ENCODE measurements at places on chromosomes 13 and 19.

DNA sequence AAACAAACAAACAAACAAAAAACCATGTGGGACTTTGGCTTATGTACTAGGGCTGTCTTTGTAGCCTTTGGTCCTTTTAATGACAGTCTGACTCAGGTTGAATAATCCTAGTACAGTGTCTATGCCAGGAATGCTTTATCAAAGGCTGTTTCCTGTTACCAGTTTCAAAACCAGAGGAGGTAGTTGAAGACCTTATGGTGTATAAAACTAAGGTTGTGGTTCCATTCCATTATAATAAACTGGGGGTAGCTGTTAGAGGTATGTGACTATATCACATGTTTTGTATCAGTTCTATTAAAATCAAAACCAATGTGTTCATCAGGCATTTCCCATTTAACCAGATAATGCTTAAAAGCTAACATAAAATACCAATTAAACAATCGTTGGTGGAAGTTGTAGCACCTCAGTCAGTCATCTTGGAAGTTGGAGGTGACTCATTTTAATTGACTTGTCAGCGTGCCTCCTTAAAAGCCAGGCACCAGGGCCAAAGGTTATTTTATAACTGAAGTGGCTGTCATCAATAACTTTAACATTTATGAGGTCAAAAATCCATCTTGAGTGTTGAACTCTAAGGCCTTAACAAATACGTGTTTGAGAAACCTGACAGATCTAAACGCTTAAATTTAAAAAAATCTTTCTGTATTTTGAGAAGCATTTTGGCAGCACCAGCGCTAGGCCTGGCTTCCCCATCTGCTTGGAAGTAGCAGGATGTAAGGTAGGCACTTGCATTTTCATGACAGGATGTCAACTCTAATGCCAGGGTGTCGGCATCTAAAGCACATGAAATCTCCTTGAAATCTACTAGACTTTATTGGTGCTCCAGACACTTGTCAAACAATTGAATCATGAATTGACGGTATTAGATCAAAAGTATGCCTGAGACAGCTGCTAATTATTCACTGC, 162.5 kb downstream of the LMO7 start:
- no peak for DNase-seq

DNA sequence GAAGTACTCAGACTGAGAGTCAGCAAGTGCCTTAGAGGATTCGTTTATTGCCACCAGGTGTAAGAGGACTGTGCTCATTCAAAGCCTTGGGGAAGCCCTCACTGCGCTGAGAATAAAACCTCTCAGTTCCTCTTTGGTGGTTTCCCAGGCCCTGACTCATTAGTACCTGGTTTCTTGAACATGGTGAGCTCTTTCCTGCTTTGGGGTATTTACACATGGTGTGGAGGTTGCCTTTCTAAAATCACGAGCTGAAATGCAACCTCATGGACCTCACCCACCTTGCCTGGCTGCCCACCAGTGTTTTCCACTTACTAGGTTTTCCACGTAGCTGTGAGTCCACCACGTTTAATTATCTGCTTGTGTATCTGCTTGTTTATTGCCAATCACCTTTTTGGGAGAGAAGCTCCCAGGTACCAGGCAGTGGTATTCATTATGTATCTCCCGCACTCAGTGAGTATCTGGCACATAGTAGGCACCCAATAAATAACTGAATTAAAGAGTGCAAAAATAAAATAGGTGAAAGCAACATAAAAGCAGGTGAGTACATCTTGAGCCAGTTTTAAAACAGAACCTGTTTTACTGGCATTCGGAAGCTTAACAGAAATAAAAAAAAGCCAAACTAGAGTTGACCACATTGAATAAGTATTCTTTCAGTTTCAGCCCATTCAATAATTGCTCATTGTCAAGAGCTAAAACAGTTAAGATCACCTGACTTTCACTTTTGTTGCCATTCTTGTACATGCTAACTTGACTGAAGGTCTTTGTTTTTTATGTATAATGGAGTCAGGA, 533.0 kb downstream of the MYO16 start:
- DNase-seq, result no peak

DNA sequence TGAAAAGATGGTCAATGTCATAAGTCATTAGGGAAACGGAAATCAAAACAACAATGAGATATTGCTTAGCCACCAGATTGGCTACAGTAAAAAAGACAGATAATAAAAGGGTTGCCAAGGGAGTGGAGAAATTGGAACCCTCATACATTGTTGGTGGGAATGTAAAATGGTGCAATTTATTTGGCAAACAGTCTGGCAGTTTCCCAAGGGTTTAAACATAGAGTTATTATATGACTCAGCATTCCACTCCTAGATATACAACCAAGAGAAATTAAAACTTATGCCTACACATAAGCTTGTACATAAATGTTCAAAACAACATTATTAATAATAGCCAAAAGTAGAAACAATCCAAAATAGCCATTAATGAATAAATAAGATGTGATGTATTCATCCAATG, 9.9 kb upstream of the ZNF227 start:
- DNase-seq, result no peak

DNA sequence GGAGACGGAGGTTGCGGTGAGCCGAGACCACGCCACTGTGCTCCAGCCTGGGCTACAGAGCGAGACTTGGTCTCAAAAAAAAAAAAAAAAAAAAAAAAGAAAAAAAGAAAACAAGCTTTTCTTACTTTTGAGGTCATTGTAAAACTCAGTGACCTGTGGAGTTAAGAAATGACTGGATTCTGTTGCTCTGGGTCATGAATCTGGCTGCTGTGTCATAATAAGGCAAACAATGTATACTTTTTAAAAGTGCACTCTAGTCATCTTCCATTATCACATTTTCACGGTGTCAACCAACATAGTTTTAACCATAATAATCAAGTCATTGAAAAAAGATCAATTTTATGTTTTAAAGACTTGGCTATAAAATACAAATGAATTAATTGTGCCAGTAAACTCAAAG, 1186.6 kb downstream of the DIAPH3 start:
- no peak for DNase-seq

DNA sequence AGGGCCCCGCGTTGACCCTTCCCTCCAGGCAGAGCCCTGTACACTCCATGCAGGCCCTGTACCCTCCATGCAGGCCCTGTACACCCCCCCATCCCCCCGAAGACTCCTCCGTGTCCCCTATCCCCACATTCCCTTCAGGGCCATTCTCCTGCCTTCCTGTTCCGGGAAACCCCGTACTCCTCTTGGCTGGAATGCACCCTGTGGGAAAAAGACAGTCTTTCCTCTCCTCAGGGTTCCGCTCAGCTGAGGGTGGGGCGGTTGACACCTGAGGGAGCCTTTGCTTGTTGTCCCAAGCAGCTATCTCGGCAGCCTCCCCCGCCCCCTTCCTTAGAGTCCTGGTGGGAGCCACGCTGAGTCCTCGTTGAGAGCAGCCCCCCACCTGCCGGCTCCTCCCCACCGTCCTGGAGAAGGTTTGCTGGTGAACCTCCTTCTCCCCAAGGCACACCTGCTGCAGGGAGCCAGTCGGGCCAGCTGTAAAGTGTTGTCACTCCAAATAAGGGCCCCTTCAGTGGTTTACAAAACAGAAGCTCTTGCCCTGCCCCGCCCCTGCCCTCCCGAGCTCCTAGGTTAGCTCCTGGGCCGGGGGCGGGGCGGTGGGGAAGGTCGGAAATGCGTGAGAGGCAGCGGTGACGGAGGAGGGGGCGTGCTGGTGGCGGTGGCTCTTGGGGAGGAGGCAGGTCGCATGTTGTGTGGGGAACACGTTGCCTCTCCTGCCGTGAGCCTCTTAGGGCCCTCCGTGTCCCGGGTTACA, 1.5 kb downstream of the GNA11 start:
- no peak for DNase-seq

Measured in renal cortex interstitium (tissue), 15 donors.